ENCODE measurements at places on chromosomes 3 and 15.

DNA sequence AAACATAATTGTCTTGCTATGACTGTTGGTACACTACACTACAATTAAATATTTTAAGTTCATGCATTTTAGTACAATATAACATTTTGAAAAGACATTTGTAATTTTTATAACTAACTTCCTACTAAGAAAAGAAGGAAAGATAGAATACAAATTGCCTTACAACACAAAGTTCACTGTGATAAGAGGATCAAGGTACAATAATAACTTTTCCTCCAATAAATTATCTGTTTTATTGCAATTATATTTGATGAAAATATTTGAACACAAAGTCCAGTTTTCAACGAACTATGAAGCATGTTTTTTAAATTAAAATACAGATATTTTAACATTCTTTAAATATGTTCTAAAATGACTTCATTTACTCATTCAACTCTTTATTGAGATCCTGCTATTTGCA lies 33.1 kb upstream of the SI start:
- DNase-seq: no peak

DNA sequence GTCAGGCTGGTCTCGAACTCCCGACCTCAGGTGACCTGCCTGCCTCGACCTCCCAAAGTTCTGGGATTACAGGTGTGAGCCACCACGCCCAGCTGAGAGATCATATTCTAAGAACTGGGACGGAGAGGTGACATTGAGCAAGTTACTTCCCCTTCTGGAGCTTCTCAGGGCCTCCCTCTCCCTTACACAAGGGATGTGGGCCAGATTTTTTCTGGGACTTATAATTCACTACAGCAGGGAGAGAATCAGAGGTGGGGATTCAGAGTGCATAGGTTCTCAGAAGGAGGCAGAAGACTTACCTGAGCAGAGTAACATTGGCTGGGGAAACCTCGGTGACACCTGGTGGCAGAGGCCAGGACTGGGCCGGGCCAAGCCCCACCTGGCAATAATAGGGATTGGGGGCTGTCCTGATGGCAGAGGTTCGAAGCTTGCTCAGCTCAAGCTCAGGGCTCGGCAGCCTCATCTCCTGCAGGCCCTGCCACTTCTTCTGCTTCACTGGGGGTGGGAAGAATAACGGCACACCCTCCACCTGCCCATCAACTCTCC lies 6.8 kb downstream of the LTK start:
- no peak for DNase-seq

- no peak for DNase-seq
Observed at GRCh38 chr3:73699327-73699726, 74.6 kb upstream of the PDZRN3 start.

DNA sequence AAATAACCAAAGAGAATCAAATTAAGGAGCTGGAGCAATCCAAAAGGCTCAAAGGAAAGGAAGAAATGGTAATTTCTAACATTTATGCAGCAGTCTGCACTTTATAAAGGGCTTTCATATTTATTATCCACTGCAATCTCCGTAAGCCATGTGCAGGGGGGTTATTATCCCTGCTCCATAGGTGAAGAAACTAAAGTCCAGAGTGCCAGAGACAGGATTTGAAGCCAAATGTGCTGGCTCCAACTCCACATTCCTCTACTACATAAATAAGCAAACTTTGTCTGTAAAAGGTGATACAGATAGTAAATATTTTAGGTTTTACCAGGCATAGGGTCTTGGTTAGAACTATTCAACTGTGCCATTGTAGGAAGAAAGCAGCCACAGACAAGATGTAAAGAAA lies 221.4 kb downstream of the MINAR1 start:
- DNase-seq: no peak

DNA sequence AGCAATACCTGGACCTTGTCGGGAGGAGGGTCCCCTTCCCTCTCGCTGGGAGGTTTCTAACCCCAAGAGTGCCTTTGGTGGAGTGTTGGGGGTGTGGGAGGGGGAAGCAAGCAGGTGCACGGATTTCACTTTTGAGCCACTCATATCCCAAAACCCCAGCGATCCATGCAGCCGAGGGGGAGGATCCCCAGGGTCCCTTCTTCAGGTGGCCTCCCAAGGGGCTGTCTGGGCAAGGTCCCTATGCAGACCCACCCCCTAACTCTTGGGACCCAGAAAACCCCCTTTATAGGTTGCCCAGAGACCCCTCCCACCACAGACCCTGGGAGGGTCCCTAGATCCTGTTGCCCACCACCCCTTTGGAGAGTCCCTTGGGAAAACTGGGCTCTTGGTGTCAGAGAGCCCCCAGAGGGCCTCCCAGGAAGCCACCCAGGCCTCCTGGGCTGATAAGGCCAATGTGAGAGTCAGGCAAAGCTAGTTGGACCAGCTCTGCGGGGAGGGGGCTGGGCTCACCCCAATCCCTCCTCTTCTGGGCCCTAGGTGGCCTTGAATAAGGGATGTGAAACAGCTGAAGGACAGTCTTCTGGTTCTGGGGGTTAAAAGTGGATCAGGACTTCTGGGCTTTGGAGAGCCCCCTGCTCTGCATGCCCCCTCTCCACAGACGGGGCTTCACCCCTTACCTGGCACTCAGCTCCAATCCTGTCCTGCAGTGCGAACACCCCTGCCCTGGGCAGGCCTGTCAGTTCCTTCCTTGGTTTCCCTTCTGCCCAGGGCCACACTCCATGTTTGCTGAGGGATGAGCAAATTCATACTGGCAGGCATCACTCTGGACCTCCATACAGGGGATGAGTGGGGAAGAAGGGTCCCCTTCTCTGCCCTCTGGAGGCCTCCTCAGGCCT lies 932 bp upstream of the PLCD1 start:
- DNase-seq: no peak

All from stimulated activated naive CD8-positive, alpha-beta T cell treated with anti-CD3 and anti-CD28 coated beads, Interleukin-15, amount 100 ng/mL, for 72 hours (primary cell).